ENCODE measurements at places on chromosomes 2 and 18.

GRCh38 chr2:71950256-71951082, 197.2 kb downstream of the CYP26B1 start:
- no peak for DNase-seq

DNA sequence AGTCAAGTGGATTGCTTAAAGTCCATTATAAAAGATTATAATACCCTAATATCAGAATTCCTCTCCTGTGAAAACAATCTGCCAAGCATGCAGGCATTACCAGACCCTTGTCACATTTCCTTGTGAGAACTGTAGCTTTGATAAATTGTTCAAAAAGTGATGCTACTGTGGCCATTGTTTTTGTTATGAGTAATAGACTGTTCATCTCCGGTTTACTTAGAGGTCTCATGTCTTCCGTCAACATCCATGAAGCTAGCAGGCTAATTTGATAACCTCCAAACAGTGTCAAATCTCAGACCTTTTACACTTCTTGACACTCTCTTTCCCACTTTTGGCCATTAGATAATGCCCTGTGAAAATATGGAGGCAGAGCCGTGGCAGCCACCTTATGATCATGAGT, 342.7 kb downstream of the CPS1 start:
- no peak for DNase-seq

GRCh38 chr2:37358466-37358865, 14.0 kb downstream of the QPCT start:
- no peak for DNase-seq

DNA sequence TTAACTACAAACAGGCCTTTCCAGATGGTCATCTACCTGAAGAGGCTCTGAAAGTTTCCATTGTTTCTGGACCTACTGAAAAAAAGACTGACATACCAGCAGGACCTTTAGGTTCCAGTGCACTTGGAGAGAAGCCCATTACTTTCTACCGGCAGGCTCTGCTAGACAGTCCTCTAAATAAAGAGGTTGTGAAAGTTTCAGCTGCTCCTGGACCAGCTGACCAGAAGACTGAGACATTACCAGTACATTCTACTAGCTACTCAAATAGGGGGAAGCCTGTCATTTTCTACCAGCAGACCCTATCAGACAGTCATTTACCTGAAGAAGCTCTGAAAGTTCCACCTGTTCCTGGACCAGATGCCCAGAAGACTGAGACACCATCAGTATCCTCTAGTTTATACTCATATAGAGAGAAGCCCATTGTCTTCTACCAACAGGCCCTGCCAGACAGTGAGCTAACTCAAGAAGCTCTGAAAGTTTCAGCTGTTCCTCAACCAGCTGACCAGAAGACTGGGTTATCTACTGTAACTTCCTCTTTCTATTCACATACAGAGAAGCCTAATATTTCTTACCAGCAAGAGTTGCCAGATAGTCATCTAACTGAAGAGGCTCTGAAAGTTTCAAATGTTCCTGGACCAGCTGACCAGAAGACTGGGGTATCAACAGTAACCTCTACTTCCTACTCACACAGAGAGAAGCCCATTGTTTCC, 65.8 kb downstream of the ALMS1 start:
- no peak for DNase-seq

DNA sequence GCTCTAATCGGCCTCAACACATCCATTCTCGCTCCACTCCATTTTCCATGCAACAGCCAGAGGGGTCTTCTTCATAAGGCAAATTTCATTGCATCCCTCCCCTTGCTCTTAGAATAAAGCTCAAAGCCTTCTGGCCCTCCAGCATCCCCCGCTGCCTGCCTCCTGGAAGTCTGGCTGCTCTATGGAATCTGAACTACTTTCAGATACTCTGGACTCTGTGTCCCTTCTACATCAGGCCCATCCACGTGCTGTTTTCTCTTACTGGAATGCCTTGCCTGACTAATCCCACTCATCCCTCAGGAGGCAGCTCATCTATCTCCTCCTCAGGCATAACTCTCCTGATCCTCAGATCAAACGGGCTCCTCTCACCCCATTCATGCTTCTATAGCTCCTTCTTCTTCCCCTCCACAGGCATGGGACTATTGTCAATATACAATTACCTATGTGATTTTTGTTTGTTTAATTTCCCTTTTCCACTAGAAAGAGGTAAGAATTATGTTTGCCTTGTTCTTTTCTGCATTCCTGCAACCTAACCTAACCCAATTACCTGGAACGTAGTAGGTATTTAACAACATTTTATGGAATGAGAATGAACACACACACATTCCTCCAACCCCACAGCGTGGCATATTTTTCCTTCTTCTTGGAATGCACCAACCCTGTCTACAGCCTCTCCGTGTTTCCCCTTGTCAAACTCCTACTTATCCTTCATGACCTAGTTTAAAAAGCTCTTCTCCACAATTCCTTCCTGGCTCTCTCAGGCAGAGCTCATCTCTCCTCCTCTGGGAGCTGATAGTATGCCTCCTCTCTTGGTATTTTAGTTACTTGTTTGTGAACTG, 49.5 kb downstream of the LBH start:
- no peak for DNase-seq

GRCh38 chr2:150135223-150135883, 352.1 kb downstream of the RND3 start:
- no peak for DNase-seq

GRCh38 chr2:212078103-212078502, 460.5 kb downstream of the ERBB4 start:
- no peak for DNase-seq

DNA sequence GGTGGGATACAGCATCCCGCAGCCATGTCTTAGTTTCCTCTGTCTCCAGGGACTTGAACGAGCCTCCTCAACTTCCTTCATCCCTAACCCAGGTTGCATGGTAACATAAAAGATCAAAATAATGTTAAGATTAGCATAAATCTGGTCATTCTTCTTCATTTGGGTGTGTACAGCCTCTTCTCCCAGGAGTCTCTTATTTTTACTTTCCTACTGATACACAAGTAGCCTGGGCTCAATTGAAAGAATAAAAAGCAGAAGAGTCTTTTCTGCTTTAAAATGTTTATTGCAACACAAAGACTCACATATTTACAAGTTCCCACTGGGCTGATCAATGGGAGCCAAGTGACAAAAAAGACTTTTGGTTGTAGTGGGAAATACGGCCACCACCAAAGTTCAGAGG, 137.9 kb upstream of the PID1 start:
- DNase-seq, result no peak

DNA sequence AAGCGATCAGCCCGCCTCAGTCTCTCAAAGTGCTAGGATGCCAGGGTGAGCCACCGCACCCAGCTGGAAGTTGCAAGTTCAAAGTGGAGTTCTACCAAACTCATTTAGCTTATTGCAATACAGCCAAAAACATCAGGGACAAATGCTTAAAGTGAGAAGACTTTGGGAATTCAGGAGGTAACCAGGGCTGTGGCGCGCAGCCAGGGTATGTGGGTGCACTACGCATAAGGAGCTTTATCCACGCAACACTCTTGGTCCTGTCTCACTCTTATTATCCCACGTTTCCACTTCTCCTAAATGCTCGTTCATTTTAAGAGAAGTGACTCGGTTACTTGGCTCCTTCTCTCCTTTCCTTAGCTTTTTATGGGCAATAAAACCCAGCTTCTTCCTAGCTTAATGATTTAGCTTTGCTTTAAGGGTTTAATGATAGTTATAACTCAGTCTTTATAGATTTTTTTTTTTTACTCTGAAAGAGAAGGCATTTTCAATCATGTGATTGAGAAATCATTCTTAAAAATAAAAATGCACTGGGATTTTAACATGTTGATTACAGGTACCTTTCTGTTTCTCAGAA, 199.8 kb downstream of the KCNE4 start:
- DNase-seq, result no peak

DNA sequence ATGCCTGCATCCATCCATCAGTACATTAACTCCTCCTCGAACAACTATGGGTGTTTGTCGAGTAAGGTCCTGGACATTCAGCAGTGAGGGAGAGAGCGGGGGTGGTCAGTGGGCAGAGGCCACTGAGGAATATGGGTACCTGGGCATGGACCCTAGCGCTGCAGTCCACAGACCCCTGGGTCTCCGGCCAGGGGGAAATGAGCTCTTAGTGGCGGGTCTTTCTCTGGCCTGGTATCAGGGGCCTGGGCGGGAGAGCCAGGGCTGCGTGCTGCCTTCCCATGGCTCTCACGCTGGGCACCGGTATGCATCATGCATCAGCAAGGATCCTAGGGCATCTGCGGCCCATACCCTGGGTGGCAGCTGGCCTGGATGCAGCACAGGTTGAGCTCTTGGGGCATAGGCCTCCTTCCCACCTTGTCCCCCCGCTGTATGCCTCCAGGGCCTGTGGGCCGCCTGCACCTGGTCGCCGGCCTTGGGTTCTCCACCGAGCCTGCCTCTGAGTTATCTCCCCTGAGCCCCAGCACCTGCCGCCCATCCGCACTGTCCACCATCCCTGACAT, 1.3 kb upstream of the MOCOS start:
- DNase-seq, result no peak

DNA sequence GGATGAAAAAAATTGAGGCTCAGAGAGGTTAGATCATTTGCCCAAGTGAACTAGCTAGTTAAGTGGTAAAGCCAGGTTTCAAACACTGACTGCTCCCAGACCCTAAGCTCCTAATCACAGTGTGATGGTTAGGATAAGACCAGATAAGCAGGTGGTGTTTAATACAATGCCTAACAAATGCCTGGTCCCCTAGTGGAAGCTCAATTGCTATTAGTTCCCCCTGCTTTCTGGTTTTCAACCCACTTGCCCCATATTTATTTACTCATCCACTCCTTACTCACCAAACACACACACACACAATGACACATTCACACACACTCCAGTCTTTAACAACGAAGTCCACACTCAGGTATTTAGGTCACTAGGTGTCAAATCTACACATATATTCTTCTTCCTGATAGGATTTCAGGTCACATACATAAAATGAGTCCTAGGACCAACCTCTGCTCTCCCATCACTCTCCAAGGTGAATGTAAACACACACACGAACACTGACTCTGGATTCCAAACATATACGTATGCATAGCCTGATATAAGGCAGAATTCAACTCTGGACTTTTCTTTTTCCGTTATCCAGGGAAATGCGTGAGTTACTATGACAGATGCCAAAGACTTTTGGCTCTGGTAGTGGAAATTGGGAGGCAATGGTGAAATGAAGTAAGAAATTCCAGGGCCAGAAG, 73.6 kb upstream of the TSPYL6 start:
- no peak for DNase-seq

DNA sequence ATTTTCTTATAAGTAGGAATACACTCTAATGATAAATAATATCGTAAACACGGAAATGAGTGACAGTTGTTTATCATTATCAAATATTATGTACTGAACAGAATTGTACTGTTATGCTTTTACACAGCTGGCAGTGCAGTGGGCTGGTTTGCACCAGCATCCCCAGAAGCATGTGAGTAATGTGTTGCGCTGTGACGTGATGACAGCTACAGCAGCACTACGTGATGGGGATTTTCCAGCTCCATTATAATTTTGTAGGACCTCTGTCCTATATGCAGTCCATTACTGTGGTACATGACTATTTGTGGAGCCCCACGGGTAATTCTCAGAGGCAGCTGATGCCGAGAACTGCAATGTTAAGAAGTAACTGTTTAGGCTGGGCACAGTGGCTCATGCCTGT, 77.3 kb upstream of the ATG16L1 start:
- no peak for DNase-seq

DNA sequence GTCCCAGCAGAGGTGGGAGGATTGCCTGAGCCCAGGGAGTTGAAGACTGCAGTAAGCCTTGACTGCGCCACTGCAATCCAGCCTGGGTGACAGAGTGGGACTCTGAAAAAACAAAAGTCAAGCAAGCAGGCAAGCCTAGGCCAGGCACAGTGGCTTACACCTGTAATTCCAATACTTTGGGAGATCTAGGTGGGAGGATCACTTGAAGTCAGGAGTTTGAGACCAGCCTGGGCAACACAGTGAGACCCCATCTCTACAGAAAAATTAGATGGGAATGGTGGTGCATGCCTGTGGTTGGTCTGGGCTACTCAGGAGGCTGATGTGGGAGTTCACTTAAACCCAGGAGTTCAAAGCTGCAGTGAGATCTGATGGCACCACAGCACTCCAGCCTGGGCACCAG, 28.6 kb downstream of the STARD7 start:
- no peak for DNase-seq

Data from activated CD4-positive, alpha-beta memory T cell treated with anti-CD3 and anti-CD28 coated beads for 36 hours (primary cell).